ENCODE measurements at places on chromosomes 2 and 18. TPM values are rescaled to one million over a fixed set of nuclear protein-coding genes. Genes with fewer than 3 reads are reported as not detected.
A peak's percentile ranks its signal among the peaks of the same experiment; 100 is the strongest.

DNA sequence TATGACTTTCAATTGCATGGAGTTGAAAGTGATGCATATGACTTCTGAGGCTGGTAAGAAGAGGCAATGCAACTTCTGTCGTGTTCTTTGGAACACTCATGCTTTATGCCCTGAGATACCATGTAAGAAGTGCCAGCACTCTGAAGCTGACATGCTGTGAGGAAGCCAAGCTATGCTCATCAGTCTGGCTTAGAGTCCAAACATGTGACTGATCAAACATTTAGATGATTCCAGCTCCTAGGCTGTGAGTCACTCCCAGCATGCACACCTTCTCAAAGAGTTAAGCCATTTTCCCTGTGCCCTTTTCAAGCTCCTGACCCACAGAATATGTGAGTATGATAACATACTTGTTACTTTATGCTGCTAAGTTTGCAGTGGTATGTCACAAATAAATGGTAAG is 15.8 kb upstream of the VRK2 start:
- DNase-seq: no peak

- DNase-seq: peak; percentile 5
Measured at GRCh38 chr2:123303731-123304130, 721.4 kb upstream of the CNTNAP5 start.

DNA sequence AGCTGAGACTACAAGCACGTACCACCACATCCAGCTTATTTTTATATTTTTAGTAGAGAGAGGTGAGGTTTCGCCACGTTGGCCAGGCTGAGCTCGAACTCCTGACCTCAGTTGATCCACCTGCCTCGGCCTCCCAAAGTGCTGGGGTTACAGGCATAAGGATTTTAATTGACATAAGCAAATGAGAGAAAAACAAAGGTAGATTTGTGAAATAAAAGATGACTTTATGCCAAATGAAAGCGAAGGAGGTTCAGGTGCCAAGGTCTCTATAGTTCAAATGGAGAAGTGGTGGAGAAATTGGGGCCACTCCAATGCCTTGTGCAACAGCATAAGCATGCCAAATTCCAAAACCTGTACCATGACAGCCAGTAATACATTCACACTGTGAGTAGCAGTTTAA is 180.6 kb downstream of the MREG start:
- no peak for DNase-seq

DNA sequence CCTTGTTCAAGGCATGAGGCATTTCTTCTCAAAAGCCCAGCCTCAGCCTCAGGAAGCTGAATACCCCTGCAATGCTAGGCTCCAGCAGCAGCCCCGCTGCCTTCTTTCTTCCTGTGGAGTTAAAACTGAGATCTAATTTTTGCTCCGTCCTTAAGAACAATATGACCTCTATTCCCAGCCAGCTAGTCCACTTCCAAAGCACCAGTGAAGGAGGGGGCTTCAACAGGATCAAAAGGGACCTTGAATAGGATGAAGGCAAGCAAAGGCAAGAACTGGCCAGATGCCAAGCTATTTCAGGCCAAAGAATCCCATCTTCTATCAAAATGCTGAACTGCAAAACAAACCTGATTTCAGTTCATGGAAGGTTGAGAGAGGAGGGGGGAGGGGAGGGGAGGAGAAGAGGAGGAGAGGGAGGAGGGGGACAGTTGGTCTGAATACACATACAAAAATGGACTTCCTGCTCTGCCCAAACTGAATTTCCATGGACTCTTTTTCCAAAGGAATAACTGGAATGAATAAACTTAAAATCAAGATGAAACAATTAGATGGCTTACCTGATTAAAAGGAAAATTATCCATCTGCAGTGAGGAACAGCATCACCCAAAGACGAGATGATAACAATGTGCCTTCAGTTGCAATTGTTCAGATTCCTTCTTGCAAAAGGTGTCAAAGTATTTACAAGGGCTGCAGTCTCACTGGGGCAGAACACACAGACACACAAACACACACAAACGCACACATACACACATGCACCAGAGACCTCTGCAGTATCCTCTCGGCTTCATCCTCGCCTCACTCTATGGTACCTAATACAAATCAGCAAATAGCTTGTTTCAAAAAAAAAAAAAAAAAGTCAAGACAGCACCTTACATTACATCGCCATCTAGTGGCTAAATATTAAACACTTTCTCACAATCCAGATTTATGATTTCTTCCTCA is at the start of gene SCN1A:
Gene SCN1A, minus strand, starts transcription at position 804 of the 939 bp plus-strand sequence. CDS start 54,399 bp downstream, outside the sequence.
- DNase-seq: peak; percentile 59

- DNase-seq: no peak
Measured at GRCh38 chr2:118755384-118755783, 92.1 kb downstream of the EN1 start.

DNA sequence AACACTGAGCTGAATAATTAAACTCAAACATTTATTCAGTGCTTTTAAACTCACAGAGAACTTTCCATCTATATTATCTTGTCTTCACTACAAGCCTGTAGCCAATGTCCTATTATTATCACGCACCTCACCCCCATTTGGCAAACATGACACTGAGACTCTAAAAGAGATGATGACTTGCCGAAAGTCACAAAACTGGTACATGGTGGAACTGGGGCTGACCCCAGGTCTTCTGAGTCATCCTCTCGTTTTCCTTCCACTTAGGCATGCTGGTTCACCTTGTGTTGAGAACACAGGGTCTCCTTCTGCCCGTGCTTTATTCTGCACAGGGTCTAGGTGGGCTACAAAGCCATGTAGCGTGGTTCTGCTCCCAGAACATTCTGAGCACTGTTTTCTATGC is 230.0 kb upstream of the MGAT5 start:
- no peak for DNase-seq

GRCh38 chr2:38960609-38961320 is 71.1 kb downstream of the ARHGEF33 start:
- DNase-seq: no peak

DNA sequence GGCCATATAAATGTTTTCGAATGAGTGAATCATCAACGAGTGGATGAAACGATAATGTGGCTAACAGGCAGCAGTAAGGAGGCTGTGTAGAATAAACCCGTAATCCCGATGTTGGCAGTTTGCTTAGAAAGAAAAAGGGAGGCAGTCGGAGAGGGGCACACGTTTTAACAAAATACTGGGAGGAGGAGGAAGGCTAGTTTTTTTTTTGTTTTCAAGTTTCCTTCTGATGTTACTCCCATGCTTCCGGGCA is 476 bp upstream of the MSH2 start:
- no peak for DNase-seq

GRCh38 chr2:176552501-176553135 is 283.4 kb downstream of the MTX2 start:
- DNase-seq: no peak

DNA sequence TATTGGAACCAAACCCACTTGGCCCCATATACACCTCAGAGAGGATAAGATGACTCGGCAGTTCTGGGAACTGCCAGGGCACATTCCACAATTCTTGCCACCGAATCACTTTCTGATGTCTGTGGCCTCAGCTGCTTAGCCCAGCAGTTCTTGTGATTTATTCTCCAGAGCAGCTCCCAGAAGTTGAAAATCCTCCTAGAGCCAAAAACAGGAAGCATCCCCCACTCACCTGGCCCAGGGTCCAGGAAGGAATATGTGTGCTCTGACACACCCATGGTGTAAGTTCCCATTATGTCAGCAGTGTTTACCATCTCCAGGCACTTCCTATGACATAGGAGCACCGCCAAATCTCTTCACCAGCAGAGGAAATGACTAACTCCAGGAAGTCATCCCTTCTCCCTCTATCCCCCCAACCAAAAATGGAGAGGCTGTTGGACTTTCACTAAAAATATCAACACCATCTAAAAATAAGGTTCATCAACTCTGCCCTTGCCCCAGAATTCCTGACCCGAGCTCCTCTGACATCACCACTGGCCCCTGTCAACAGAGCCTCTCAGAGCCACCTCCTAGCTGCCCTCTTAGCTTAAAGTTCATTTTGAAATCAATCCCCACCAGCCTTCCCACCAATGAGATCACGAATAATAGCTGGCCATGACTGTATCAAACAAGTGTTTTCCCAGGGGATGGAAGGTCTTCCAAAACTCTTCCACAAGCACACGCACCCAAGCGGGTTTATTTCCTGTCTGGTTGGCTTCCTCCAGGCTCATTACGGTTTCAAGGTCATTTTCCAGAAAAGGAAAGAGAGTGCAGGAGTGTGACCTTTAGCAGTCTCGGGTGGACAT is 223.1 kb upstream of the PARD3B start:
- no peak for DNase-seq

DNA sequence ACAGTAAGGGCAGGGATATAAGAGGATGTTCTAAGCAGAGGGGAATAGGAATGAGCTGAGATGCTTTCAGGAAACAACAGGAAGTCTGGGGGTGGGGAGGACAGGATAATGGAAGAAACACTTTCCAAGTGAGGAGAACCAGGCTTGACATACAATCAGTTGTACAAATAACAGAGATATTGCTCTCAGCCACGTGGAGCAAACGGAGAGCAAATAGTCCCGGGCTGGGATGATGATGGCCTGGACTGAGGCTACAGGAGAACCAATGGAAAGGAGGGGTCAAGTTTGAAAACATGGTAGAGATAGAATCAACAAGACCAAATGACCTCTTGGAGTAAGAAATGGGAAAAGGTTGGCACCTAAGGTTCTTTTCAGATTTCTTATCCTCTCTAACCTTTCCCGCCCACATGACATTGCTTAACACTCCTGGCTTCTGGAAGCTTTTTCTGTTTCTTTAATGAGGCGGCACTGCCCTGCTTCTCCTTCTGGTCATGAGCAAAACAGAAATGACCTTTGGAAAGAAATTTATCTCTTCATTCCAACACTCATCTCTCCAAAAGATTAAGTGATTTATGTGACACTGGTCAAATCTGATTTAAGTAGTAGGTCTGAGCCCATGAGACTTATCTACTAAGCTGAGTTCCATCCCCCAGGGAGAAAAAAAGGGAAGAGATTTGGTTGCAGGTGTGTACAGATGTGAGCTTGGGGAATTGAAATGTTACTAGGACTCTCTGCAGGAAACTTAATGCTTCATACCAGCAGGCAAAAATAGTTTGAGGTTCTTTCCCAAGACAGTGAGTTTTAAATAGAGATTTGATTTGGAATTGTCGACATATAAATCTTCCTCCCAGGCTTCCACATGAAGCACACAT is 442.9 kb upstream of the HNRNPA3 start:
- no peak for DNase-seq

DNA sequence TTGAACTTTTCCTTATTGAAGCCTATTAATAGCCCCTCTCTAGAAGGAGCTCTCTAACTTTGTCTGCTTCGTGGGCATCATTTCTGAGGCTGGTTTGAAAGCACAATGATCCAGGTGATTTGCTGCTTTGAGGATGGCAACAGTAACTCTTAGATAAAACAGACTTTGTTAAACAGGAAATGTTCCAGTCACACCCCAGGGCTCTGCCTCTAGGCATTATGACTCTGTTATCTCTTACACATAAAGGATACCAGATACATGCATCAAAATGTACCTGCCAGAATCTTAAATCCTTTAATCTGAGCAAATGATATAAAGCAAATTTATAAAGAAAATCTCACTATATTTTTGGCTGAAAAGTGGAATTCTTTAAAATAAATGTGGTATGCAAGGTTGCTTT is 52.3 kb downstream of the GAD1 start:
- DNase-seq: no peak

DNA sequence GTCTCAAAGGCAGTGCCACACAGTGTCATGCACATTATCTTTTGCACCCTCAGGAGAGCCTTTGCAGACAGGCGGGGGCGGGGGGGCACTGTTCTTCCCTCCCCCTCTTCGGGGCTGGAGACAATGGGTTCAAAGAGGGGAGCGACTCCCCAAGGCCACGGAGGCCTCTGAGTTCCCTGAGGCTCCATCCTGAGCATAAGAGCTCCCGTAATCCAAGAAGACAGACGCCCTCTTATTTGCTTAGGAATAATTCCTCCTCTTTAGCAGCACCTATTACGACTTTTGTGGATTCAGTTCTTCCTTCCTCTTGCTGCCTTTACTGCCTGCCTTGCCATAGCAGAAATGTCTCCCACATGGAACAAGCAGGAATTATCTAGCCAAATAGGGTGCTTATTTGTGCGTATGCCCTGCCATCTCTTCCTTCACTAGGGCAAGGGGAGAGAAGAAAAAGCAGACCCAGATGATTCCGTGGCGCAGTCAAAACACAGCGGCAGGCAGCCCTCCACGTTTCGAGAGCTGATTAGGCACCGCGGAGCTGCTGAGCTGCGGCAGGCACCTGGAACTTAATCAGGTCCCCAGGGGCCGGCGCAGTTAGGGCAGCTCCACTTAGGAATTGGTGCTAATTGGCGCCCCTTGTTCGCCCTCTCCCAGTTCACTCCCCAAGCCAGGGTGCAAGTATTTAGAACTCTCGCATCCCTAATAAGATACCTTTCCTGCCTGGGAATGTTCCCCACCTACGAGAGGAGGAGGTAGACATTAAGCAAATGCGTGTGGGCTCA is 233.4 kb upstream of the MYT1L start:
- DNase-seq: peak; percentile 55

DNA sequence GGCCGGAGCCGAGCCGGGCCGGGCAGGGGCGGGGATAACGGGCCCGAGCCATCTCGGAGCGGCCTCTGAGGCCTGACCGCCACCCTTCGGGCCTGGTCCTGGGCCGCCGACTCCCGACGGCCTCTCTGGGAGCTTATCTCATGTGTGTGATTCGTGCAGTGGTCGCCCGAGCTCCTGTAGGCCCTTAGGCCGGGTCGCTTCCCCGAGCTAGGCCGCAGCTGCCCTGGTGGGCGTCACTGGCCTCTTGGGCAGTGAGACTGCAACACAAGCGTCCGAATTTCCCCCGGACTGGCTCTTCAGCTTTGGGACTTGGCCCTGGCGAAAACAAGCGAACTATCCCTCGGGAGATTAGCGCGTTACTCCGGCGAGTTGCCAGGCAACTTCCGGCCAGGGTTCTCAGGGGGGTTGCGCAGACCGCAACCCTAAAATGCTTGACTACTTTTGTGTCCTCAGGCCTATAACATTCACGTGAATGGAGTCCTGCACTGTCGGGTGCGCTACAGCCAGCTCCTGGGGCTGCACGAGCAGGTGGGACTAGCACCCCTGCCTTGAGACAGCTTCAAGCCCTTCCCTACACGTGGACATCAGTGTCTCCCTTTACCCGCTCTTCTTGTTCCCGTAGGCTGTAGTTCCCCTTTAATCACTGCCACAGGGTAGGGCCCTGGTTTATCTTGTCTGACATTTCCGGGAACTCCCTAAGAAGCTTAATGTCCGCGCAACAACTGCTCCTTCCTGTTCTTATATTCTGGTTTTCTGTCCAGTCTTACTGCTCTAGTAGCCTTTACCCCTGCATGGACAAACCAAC is 602 bp downstream of the SNX17 start:
- DNase-seq: no peak

- DNase-seq: no peak
Measured at GRCh38 chr18:25340762-25341161, 11.2 kb downstream of the ZNF521 start.

Gene SCYGR2
- total RNA-seq: not detected

Gene GNLY
- total RNA-seq: not detected

Gene CAPG
- total RNA-seq: 23.9 TPM

Gene COBLL1
- total RNA-seq: 4.3 TPM

Gene CCDC102B
- total RNA-seq: 14.1 TPM

Gene GPBAR1
- total RNA-seq: not detected

Gene CERKL
- total RNA-seq: 0.25 TPM

Gene RGPD3
- 0.07 TPM for total RNA-seq

Gene ZNF521
- total RNA-seq: 148 TPM

Measured in neural progenitor cell (in vitro differentiated cells).